Hematopoietic multipotent progenitor cell treated with erythropoietin and hydrocortisone succinate and interleukin-3 and kit ligand, for 4 days (in vitro differentiated cells): ENCODE measurements at places on chromosomes 11 and 22.

GRCh38 chr11:13168271-13168670 lies 109.3 kb upstream of the BMAL1 start:
- no peak for DNase-seq

DNA sequence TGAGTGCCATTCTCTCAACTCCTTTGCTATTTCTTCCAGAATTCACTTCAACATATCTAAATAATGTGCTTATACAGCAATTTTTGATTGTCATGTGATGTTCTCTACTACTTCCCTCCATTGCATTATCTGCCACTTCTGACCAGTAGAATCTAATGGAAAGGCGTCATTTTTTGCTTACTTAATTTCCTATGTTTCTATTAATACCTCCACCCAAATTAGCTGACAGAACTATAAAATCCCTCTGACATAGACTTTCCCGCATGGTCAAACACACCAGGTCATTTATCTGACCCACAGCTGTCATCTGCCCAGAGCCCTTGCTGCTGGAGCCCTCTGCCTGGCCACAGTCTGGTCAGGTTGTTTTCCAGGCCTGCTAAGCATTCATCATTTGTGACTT lies 258.6 kb upstream of the NARS2 start:
- DNase-seq = no peak

GRCh38 chr11:97451441-97451840 lies 1061.6 kb downstream of the JRKL start:
- DNase-seq = no peak

DNA sequence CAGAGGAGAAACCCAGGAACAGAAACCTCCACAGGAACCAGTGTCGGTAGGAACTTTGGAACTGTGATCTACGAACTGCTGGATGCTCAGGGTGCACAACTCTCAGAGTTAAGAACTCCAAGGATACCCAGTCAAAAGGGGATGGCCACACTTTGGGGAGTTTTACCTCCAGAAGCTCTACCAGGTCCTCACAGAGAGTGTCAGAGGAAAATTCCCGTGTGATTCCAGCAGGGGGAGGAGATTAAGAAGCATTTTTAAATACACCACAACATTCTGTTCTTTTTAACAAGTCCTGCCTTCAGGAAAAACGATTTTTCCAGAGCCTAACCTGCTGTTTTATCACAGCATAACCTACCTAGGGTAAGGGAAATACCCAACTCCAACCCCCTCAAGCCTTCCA lies 104.0 kb downstream of the SOX6 start:
- peak; percentile 3 for DNase-seq

DNA sequence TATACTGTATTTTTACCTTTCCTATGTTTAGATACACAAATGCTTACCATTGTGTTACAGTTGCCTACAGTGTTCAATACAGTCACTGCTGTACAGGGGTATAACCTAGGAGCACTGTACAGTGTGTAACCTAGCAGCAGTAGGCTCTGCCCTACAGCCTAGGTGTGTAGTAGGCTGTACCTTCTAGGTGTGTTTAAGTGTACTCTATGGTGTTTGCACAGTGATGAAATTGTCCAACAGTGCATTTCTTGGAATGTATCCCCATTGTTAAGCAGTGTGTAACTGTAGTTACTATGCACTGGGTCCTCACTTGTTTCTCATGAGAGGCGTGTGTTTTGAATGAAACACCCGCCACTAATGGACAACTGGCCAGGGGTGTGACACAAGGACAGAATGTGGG lies 269.0 kb downstream of the OPCML start:
- no peak for DNase-seq

GRCh38 chr11:118757876-118758399 lies 33.0 kb downstream of the DDX6 start:
- DNase-seq = no peak

- DNase-seq = no peak
These were observed 934 bp upstream of the TMEM132A start for GRCh38 chr11:60923326-60923725.

DNA sequence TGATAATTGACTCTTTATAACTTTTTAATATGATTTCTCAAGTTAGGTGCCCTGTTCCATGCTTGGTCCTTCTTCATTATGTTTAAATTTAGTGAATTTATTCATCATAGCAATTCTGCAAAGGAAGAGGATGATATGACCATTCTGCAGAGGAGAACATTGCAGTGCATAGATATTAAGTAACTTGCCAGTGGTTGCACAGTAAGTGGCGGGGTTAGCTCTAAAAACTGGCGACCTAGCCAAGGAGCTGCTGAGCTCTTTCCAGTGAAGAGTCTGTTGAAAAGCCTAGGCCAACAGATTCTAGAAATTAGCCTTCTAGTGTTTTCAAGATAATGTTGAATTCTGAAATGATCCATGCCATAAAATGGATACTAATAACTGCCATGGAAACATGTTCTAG lies 4.6 kb downstream of the EWSR1 start:
- no peak for DNase-seq

GRCh38 chr11:45224766-45225165 lies 61.4 kb downstream of the SYT13 start:
- no peak for DNase-seq

DNA sequence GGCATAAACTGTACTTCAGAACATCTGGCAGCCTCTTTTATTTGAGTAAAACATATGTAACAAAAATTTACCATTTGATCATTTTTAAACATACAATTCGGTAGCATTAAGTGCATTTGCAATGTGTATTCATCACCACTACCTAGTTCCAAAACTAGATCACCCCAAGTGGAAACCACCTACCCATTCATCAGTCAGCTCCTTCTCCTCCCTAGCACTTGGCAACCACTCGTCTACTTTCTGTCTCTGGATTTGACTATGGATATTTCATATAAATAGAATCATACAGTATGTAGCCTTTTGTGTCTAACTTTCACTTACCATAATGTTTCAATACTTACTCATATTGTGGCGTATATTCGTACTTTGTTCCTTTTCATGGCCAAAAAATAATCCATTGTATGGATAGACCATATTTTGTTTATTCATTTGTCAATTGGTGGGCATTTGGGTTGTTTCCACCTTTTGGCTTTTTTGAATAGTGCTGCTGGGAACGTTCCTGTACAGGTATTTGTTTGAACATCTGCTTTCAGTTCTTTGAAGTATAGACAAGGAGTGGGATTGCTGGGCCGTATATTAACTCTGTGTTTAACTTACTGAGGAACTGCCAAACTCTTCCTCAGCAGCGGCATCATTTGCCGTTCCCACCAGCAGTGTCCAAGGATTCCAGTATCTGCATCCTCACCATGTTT lies 27.2 kb upstream of the ADORA2A start:
- DNase-seq = no peak

DNA sequence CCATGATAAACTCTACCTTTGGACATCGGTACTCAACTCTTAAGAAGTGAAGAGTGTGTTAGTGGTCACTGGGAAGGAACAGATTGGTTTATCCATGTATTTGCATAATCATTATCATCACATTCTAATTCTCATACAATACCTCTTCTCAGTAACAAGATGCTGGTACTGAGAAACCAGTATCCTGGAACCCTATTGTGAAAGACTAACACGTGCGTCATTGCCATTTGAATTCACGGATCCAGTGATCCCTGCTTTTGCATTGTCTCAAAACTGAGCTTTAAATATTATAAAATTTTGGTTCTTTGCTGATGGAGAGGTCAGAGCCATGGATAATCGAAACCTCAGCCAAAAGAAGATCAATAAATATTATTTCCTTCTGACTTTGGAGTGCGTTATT lies 35.2 kb downstream of the KIRREL3 start:
- DNase-seq = no peak

DNA sequence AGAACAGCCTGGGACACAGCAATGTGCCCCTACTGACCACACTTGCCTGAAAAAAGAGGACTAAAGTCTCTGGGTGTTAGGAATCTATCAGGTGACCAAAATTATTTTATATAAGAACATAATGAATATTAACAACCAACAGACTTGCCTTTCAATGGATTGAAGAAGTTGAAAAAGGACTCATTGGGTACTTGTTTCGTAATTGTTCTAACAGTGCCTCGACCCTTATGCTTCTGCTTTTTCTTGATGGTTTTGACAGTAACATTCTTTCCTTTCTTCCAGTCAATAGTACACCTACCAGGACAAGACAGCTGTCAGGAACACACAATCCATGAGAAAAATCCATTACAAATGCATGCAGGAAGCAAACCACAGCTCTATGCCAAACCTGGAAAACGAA lies 29.0 kb upstream of the PHLDA2 start:
- DNase-seq = peak; percentile 37

DNA sequence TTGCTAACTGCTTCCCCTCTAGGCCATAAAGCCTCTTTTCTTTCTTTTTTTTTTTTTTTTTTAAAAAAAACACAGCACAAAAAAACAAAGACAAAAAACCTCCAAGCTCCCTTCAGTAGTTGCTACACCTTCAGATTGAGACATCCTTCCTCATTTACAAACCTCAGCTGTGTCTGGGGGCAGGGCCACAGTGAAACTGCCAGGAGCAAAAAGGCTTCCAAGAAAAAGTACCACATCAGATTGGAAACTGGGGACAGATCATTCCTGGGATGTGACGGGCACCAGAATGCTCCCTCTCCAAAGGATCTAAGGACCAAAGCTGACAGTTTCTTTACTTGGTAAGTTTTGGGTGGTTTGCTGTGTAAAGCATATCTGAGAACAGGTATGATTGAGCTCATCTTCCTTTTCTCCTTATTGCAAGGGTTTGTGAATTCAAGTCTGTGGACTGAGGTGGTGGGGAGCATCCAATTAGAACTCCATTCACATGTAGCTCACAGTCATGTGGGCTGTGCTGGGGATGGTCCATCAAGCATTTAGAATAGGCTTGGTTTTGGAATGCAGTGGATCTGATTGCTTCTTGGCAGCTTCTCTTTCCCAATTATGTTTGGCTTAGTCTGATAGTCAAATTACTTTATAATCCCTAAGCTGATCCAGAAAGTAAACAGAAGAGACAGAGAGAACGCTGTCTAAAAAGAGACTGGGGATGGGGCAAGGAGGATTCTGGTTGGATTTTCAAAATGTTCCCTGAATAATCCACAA lies 705 bp downstream of the BBOX1 start:
- DNase-seq = no peak

GRCh38 chr11:35262056-35262455 lies 123.1 kb downstream of the CD44 start:
- DNase-seq = no peak

DNA sequence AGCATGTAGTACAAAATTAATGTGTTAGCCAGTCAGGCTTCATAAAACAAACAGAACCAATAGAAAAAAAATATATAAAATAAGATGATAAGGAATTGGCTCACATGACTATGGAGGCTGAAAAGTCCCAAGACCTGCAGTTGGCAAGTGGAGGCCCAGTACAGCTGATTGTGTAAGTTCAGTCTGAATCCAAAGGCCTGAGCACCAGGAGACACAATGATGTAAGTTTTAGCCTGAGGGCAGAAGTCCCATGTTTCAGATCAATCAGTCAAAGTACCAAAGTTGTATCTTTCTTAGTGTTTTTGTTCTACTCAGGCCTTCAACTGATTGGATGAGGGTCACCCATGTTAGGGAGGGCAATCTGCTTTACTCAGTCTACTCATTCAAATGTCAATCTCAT lies 14.3 kb upstream of the OR10D3 start:
- no peak for DNase-seq
